ENCODE measurements at places on chromosomes 4 and X.

DNA sequence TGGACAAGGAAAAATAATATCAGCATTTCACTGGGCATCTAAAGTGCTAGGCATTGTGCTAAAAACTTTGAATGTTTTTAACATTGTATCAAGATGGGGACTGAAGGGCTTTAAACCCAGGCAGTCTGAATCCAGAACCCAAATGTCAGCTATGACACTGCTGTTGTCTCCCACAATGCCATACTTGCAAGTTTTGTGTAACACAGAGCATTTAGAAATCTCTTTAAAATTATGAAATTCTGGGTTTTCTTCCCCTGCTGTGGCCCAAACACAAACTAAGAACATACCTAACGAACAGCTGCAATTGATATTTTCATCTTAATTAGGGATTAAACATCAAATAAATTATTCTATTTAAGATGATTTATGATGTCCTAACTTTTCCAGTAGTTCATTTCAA lies 66.8 kb upstream of the LSM6 start:
- DNase-seq, result no peak

DNA sequence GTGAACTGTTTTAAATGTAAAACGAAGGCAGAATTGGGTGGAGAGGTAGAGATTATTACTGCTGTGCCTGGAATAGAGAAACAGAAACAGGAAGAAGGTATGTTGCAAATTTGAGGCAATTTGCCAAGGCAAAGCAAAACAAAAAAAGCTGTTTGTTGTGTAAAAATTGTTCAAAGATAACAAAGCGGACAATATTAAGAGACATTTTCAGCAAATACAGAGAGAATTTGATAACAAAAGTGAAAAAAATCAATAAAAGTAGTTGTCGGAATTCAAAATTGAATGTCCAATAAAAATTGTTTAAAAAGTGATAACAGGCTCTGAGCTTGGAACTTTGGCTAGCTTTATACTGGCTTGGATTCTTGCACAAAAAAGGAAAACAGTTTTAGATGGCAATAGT lies 14.4 kb upstream of the SMS start:
- peak; percentile 32 for DNase-seq

GRCh38 chr4:163913571-163913970 lies 419.1 kb downstream of the TMA16 start:
- DNase-seq, result no peak

GRCh38 chr4:98945297-98945850 lies 16.4 kb upstream of the EIF4E start:
- DNase-seq, result no peak

DNA sequence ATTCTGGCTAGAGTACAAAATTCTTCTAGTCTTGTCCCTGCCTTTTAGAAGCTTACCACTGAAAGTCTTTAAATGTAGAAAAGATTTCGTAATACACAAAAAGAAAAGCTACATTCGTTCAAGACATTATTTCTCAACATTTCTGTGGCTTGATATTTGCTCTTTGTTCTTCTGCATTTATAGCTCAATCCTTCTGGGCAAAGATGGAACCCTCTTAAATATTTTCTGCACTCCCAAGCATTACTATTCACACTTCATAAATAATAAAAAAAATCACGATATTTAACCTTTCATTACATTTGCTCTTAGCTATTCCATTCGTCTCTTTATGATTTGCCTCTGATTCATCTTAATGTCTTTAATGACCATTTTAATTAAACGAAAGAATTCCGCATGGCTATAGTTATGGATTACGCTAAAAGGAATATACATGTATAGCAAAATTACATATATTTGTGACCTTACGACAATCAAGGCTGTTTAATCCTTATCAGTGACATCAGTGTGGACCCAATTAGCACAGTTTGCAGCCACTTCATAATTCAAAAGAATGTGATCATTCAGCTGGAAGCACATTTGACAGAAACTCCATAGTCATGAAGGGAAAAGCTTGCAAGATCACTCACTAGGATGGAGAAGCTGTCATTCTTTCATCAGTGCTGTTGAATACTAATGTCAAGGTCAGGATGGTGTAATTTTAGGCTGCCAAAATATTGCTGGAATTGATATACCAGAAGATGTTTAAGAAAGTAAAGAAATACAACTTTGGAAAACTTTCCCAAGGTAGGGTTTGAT lies 1075.0 kb upstream of the TENM3 start:
- DNase-seq, result no peak

DNA sequence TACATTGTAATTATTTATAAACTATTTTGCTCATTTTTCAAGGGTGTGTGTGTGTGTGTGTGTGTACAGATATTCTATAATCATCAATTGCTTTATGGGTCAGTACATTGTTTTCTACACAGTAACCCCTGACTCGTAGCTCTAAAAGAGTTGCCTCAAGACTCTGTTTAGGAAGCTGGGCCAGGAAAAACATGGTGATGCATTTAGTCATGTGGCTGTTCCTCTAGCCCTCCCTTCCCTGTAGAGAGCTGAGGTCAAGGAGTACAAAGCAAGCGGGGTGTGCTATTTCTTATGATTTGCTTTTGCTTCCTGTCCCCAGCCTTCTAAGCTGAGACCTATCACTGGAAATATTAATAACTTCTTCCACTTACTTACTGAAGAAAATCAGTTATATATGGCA lies 34.8 kb upstream of the SPANXD start:
- no peak for DNase-seq

DNA sequence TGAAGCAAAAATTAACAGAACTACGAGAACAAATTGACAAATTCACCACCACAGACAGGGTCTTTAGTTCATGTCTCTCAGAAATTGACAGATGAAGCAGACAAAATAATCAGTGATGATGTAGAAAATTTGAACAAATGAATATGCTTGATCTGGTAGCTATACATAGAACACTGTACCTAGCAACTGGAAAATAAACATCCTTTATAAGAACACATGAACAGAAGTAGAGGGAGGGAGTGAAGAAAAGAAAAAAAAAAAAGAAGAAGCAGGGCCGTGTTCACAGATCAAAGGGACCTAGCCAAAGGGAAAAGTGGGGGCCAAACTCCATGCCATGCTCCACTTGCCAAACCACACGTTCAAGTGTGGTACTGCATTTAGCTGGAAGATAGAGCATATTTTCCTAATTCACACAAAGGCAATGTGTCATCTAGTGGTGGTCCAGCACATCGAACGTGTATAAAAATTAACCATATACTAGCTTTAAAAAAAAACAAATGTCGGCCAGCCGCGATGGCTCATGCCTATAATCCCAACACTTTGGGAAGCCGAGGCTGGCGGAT lies 5.6 kb upstream of the THOC2 start:
- DNase-seq, result no peak

DNA sequence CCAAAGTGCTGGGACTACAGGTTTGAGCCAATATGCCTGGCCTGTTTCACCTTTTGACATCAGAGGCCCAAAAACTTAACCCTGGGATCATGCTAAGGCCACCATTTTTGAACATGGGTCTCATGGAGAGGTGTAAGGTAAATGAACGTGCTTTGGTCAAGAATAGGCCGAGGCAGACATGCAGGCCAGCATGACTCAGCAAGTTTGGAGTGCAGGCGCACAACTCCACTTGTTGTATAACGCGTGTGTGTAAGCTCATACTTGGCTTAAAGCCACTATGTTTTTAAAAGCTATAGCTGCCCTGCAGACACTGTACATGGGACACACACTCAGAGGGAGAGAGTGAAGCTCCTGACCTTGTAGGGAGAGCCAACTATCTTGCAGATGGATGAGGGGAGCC lies 43.8 kb upstream of the HPSE start:
- no peak for DNase-seq

DNA sequence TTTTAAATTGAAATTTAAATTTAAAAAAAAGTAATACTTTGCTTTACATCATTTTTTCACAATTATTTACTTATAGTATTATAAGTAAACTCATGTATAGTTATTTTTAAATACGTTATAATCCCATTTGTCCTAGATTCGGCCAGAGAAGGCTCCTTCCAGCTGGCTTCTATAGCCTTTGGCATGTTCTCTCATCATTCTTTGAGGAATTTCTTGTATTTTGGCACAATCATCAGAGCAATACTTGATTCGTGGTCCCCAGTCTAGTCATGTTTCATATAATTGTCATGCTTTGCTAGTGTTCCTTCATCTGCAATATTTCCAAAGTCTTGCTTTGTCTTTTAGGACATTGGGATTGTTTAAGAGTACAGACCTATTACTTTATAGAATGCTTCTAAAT lies 1037.9 kb upstream of the AGA start:
- DNase-seq, result no peak

DNA sequence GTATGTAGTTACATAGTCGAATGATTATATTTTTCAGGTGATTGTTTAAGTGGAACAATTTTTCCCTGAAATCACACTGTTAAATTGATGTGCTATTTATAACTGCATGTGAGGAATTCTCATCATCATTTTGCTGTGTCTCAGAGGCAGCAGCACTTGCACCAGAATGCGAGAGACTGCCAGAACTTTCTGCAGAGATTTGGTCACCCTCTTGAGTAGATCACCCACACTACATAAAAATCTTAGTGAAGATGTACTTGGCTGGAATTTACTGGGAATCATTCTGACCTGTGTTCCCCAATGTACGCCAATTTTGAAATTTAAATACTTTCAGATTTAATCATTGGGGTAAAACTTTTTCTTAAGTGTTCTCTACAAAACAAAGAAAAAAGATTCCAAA lies 5.4 kb downstream of the UGT2B4 start:
- no peak for DNase-seq

- no peak for DNase-seq
Measured at GRCh38 chr4:129623233-129623875, 527.4 kb downstream of the C4orf33 start.

GRCh38 chrX:109440475-109440874 lies 41.4 kb downstream of the GUCY2F start:
- no peak for DNase-seq

DNA sequence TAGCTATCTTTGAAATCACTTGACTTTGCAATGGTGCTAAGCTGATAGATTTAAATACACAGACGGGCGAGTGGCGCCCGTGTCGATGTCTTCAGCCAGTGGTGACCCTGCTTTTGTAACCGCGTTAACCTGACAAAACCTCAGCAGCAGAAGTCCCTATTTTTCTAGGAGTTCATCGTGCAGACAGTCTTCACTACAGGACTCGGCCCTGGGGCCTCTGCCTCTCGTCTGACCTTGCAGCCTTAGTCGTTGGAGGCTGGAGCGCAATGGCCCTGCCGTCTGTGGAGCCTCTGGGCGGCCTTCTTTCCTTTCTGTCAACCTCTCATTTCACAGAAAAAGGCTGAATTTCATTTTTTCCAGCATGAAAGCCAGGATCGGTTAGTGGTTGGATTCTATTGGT lies 57.9 kb downstream of the CPLX1 start:
- DNase-seq, result no peak

DNA sequence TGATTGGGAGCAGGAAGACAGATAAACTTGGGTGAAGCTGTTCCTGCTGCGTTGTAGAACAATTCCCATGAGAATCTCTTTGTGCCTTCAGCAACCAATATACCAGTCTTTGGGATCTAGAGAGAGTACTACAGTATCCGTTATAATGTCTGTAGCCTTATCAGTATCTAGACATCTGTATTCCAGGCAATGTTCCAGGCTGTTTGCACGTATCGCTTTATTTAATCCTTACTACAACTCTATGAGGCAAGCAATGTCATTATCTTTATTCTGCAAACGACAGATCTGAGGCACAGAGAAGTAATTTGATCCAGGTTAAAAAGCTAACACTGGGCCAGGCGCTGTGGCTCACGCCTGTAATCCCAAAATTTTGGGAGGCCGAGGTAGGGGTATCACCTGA lies 251.6 kb downstream of the ARHGAP24 start:
- DNase-seq, result no peak

DNA sequence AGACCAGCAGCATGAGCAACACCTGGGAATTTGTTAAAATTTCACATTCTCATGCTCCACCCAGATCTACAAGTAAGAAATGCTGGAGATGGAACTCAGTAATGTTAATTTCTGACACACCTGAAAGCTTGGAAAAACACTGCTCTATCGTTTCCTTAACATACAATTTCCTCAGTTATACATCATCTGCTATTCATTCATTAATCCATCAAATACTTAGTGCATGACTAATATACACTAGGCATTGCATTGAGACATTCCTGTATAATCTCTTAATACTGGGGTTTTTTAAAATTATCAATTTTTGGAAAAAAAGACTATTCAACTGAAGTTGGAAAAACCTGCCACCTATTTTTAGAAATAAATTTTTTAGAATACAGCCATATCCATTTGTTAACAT lies 106.1 kb downstream of the CHM start:
- no peak for DNase-seq

- no peak for DNase-seq
Measured at GRCh38 chr4:91448668-91449330, 855.0 kb upstream of the GRID2 start.

- no peak for DNase-seq
Measured at GRCh38 chr4:140059159-140059558, 94.8 kb downstream of the MAML3 start.

GRCh38 chr4:37802068-37802666 lies 24.3 kb upstream of the PGM2 start:
- peak; percentile 65 for DNase-seq

GRCh38 chr4:56684320-56685050 lies 3.4 kb upstream of the HOPX start:
- DNase-seq, result peak; percentile 62

GRCh38 chrX:50471390-50471789 lies 765 bp upstream of the DGKK start:
- DNase-seq, result no peak

DNA sequence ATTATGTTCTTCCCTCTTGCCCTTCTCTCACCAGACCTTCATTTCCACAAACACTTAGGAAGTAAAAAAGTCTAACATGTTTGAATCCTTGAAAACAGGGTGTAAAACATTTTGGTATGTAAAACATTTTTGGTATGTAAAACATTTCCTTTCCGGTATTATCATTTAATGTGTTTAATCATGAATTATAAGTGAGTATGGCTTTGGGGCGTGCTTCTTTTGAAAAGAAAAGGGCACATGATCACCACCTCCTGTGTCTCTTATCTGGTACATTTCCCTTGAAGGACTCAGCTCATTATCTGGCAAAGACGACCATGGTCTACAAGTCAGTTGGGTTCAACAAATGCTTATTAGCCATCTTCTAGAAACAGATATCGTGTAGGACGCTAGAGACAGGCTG lies 283.6 kb downstream of the FRMPD4 start:
- DNase-seq, result no peak

GRCh38 chr4:83065266-83065665 lies 30.3 kb downstream of the COPS4 start:
- no peak for DNase-seq

GRCh38 chrX:32642283-32642682 lies 569.1 kb downstream of the DMD start:
- DNase-seq, result no peak

Data from dermis microvascular lymphatic vessel endothelial cell (primary cell).